Stimulated activated CD8-positive, alpha-beta memory T cell treated with anti-CD3 and anti-CD28 coated beads, Interleukin-2, amount 100 ng/mL, for 1 hour (primary cell): ENCODE measurements at places on chromosomes 7 and 10.

DNA sequence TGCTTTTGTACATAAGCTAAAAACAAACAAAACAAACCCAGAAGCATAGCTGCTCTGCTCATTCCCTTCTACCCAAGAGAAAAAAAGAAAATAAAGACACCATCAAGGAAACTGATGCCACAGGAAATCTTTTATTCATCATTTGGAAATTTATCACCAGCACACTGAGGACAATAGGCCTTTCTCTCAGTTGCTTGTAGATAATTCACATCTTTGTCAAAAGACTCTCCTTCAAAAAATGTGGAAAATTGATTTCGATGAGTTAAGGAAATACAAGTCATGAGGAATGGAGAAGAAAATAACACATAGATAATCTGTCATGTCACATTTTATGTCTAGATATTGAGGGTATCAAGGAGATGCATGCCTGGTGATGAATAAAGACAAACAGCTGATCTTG lies 53.5 kb downstream of the ZNF37A start:
- DNase-seq = no peak

- no peak for DNase-seq
These were observed 14.4 kb downstream of the SMURF1 start for GRCh38 chr7:99129536-99129935.

DNA sequence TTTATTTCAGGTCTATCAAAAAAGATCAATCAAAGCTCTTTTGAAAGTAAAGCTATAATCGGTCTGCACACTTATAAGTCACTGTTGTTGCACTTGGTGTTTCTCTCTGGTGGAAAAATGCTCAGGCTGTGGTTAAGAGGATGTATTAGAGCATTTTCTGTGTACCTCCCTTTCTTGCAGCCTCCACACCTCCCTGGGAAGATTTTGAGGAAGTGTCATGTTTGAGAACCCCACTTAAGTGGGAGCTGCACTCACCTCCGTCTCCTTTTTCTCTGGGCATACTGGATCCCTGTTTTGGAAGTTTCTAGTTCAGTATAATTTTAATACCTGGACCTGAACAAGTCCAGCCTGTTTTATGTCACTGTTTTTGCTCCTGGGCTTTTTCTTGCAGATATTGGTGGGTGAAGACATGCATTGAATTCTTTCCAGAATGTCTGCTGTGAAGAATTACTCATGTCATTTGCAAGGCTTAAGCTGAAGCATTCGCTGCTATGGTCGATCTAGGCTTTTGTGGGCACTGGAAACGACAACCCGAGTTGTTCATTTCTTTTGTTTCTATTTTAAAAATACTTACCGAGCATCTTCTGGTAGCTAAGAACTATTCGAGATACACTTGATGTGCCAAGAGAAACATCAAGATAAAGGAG lies 36.6 kb downstream of the TCF7L2 start:
- no peak for DNase-seq

GRCh38 chr10:114801411-114801813 lies 20.2 kb upstream of the FHIP2A start:
- no peak for DNase-seq

- no peak for DNase-seq
These were observed 23.8 kb downstream of the EN2 start for GRCh38 chr7:155481764-155482163.

DNA sequence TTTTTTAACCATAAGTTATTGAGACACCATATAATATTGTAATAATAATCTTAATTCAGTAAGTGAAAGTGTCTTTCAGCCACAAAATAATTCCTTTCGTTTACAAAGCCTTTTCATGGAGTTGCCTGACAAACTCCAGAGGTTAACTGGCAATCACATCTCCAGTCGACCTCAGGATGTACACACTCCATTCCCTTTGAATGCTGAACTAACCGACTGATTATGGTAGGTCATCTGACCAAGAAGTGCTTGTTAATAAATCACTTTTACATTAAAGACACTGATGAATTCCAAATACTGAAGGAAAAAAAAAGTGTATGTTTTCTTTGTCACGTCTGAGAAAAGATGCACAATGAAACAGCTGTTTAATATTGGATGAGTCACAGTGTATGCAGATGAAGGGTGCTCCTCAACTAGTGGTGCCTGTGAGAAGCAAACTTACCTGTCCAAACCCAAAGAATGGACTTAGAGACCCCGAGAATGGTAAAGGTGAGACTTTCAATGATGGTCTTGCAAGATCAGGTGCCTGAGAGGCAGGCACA lies 348.1 kb upstream of the VWC2 start:
- DNase-seq = no peak

- DNase-seq = no peak
These were observed 8.8 kb downstream of the OGDH start for GRCh38 chr7:44615149-44615611.

DNA sequence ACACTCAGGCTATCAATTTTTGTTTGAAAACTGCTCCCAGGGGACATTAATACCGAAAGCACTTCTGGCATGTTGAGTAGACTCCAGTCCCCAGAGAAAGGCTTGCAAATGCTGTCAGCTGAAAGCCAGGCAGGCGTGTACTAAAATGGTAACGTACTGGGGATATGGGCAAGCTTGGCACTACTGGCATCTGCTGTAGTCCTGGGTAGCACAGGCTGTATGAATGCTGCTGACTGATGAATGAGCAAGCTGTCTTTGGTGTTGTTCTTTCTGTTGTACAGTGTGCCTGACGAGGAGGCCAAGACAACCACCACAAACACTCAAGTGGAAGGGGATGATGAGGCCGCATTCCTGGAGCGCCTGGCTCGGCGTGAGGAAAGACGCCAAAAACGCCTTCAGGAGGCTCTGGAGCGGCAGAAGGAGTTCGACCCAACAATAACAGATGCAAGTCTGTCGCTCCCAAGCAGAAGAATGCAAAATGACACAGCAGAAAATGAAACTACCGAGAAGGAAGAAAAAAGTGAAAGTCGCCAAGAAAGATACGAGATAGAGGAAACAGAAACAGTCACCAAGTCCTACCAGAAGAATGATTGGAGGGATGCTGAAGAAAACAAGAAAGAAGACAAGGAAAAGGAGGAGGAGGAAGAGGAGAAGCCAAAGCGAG lies 53.5 kb upstream of the AGBL3 start:
- DNase-seq = no peak

GRCh38 chr10:61063034-61063433 lies 119.0 kb upstream of the RHOBTB1 start:
- no peak for DNase-seq

GRCh38 chr7:153447011-153447410 lies 605.2 kb upstream of the DPP6 start:
- DNase-seq = no peak

- DNase-seq = no peak
These were observed 74.9 kb downstream of the SFMBT2 start for GRCh38 chr10:7335977-7336376.

DNA sequence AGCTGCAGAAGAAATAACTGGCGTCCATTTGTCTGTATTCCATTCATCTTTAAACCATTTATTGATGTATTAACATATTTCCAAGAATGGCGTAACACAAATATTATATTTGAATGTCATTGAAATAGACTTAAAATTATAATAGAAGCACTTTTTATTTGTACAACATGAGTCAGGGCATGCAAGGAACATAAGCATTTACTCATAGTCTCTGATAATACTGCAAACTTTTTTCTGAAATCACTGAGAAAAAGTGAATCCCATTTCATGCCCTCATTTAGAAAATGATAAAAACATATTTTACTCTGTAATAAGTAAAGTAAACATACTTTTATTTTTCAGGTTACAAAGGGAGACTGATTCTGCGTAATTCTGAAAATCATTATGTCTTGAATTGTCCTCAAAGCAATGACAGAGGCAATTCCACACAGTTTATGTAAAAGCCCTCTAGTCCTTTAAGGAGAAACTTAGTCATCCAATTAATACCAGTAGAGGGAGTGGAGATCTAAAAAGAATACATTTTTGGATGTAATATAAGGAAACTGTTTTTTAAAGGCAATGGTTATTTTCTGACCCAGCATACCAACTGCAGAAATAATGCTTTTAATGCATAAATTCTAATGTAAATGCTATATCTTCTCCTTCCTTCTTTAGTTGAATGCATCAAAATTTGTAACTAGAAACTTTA lies 58.1 kb downstream of the AGMO start:
- DNase-seq = no peak

GRCh38 chr10:45442251-45442650 lies 68.2 kb downstream of the ALOX5 start:
- no peak for DNase-seq

DNA sequence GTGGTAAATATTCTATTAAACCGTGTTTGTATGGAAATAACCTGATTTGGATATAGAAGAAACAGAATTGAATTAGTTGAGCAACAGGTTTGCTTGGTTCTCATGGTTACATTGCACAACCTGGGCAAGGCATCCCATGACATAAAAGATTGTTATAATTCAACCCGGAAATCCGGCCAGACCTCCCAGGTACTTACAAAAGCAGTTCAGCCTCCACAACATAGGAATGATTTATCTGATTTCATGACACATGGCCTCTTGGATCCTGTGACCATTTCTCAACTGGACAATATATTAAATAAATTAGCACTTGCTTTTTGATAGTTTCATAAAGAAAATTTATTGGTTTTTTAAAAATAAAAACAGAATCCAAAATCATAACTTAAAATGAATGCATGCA lies 55.1 kb upstream of the PTPN12 start:
- DNase-seq = no peak

GRCh38 chr7:123865517-123866117 lies 20.6 kb downstream of the HYAL4 start:
- no peak for DNase-seq

DNA sequence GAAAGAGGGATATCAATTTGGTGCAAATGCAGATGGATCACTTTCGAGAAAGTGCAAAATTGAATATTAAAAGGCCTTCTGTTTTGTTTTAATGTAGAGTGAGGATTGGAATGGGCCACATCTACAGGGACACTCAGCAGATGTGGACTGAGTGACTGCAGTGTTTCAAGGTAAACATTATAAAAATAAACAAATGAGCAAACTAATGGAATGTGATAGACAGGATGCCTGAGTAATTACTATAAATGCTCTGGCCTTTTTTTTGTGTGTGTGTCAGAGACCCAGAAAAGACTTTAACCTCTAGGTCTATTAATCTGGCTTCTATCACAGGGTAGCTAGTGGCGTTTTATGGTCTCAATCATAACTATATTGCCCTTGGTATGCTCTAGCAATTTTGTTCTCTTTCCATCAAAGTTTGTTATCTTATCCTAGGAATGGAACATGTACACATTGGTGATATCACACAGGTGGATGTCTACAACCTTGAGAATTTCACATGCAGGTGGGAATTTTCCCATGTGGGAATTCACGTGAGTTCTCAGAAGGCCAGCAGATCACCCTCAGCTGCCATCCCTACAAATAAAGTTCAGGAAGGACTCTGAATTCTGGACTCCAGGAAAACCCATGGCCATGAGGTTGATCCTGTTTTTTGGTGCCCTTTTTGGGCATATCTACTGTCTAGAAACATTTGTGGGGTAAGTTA lies at the start of gene CPA2:
CPA2 (plus strand) TSS at position 606 of the 703 bp plus-strand sequence; CDS start at position 625, 19 bp downstream.
- no peak for DNase-seq

DNA sequence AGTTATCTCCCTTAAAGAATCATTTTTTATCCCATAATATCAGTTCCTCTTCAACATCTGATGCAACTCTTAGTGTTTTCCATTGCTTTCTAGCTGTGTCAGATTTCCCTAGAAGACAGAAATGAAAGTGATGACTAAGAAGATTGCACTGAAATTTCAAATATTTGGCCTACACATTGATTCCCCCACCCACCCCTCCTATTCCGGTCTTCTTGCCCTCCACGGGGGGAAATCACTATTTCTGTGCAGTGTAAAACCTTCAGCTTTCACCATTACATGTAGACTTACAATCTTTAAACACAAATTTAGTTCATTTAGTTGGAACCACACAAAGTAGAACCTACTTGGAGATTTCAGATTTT lies 63.7 kb upstream of the IL6 start:
- DNase-seq = no peak

GRCh38 chr7:139334399-139335150 lies 6.6 kb upstream of the FMC1 start:
- no peak for DNase-seq

GRCh38 chr10:30080161-30080560 lies 20.8 kb upstream of the JCAD start:
- no peak for DNase-seq
